Esophagus squamous epithelium (tissue), 5 donors: ENCODE measurements at places on chromosomes 11 and 22.

- no peak for DNase-seq
Observed at GRCh38 chr11:117189941-117190544, 9.1 kb upstream of the TAGLN start.

GRCh38 chr11:116777056-116777455 is 4.3 kb upstream of the BUD13 start:
- DNase-seq: no peak

- DNase-seq: no peak
Observed at GRCh38 chr11:5364214-5364613, 12.9 kb downstream of the OR51B6 start.

- DNase-seq: no peak
Observed at GRCh38 chr11:63543711-63544110, 7.1 kb downstream of the PLAAT4 start.

DNA sequence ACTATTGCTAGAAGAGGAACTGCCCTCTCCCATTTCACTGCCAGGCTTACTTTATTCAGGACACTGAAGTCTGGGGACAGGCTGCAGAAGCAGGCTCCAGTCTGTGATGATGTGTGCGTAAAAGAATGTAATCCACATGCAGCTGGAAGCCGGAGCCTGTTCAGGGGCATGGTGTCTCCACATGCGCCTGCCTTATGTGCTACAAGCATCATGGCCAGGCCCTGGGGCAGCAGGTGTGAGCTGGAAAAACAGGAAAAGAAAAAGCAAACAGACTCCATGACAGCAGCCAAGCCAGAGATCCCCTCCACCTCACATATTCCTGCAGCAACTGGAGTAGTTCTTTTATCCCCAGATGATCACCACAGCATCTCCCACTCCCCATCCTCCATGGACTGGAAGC is 33.4 kb downstream of the ARFGAP2 start:
- no peak for DNase-seq

- DNase-seq: peak; percentile 41
Observed at GRCh38 chr22:38751422-38752346, 4.1 kb downstream of the SUN2 start.

DNA sequence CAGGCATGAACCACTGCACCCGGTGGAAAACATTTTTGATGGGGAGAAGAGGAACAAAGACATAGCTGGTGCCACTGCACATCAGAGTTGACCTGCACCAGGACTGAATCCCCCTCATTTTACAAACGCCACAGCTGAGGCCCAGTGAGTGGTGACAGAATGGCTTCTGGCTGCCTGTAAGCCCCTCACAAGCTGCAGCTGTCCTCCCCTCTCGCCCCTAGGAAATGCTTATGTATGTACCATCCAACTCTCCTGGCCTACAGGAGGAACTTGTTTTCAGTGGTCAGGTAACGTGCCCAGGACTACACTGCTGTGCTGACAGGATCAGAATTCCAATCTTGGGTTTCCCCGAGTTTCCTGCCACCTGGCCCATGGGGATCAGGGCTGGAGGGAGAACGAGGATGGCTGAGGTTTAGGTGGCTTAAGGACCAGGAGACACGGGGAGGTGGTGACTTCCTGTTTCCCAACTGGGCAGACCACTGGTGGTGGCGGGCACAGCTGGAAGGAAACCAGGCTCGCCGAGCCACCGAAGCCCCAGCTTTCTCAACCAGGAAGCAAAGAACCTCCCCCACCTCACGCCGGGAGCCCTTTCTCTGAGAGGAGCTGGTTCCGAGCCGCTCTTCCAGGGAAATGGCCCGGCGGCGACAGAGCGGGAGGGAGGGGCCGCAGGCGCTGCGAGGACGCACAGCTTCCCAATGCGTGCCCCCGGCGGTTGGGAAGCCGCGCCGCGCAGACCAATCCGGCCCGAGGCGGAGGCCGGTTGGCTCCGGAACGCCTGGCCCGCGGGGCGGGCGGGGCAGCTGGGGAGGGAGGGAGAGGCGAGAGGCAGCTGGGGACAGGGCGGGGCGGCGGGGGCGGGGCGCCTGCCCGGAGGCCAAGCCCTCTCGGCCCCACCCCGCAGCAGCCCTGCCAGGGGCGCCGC is 1.0 kb upstream of the LRFN4 start:
- peak; percentile 55 for DNase-seq

GRCh38 chr11:75347781-75348566 is 3.5 kb downstream of the ARRB1 start:
- no peak for DNase-seq

- no peak for DNase-seq
Observed at GRCh38 chr11:132588366-132588765, 943.9 kb downstream of the OPCML start.

DNA sequence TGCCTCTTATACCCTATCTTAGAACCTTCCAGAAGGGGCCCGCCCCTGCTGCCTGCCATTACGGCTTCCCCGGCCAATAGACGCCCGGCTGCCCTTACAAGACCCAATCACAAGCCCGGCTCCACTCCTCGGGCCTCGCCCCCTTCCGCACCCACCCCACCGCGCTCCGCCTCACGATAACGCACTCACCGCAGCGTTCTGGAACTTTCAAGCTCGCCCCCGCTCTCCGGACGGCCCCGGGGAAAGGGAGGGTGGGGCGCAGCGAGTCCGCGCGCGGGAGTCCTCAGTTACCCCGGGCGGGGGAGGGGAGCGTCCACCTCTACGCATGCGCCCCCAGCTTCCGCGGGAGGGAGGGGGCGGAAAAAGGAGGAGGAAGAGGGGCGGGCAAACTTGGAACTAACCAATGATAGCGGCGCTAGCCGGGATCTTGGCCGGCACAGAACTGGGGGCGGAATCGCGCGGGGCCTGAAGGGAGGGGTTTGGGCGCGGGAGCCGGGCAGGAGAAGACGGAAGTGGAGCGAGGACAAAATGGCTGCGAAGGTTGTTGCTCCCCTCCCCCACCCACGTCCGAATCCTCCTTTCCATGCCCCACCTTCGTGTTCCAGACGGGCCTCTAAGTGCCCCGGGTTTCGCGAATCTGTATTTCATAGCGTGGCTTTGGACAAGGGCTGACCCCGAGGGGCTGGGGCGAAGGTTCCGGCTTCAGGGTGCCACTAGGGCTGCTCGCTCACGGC is 389 bp upstream of the HSPA8 start:
- peak; percentile 98 for DNase-seq

GRCh38 chr22:46031557-46031956 is 54.6 kb upstream of the WNT7B start:
- no peak for DNase-seq

DNA sequence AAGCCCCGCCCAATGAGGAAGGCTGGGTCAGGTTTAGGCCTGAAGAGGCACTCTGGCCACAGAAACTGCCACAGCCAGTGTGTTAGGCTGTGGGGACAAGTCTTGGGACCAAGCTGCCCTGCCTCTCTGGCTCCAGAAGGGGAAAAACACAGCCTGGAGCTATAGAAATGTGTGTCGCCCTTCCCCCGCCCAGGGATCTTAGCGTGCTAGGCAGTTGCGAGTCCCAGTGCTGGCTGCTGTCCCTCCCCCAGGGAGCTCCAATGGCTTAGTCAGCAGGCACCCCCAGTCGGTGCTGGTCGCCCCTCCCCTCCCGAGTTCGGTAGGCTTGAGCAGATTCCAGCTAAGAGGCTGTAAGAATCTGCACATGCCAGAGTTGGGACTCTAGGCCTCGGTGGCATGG is 99.5 kb upstream of the API5 start:
- no peak for DNase-seq

DNA sequence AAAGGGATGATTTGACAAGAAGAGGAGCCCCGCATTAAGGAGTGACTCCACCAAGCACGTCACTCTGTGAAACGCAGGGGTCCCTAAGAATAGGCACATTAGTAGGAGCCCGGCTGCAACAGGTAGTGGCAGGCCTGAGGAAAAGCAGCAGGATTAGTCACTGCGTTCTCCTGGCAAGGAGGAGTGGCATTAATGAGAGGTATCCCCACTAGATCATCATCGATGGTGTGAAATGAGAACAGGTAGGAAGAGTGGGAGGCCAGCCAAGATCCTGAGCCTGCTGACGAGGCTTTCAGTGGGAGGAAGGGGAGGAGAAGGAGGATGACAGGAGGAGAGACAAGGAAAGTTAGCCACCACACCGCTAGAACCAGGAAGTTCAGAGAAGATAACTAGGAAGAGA is 38.6 kb downstream of the NRXN2 start:
- DNase-seq: no peak

- DNase-seq: no peak
Observed at GRCh38 chr11:123601743-123602142, 52.7 kb downstream of the SCN3B start.

- no peak for DNase-seq
Observed at GRCh38 chr11:61762798-61763197, 10.4 kb downstream of the MYRF start.

- DNase-seq: peak; percentile 19
Observed at GRCh38 chr11:64448599-64449380, 89.8 kb downstream of the RPS6KA4 start.

DNA sequence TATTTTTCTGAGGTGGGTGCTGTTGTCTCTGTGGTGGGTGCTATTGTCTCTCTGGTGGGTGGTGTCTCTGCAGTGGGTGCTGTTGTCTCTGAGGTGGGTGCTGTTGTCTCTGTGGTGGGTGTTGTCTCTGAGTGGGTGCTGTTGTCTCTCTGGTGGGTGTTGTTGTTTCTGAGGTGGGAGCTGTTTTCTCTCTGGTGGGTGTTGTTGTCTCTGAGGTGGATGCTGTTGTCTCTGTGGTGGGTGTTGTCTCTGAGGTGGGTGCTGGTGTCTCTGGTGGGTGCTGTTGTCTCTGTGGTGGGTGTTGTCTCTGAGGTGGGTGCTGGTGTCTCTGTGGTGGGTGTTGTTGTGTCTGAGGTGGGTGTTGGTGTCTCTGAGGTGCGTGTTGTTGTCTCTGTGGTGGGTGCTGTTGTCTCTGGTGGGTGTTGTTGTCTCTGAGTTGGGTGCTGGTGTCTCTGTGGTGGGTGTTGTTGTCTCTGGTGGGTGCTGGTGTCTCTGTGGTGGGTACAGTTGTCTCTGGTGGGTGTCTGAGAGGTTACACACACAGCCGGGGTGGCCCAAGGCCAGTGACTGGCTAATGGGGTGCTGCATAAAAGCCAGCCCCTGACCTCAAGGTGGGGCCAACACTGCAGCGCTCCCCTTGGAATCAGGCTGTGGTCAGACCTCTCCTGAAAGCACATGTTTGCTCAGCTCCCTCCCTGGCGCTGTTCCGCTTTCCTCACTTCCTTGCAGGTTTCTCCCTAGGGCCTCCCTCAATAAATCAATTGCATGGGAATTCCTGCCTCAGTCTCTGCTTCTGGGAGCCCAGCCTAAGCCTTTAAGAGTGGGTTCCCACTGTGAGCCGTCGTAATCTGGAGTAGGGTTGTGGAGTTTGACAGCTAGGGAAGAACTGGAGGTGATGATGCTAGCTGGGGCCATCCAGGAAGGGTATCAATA is 31.0 kb upstream of the XBP1 start:
- DNase-seq: no peak

- DNase-seq: no peak
Observed at GRCh38 chr11:69641681-69642548, 959 bp downstream of the CCND1 start.

- DNase-seq: no peak
Observed at GRCh38 chr11:32433914-32434355, 1.4 kb downstream of the WT1 start.

GRCh38 chr11:79335681-79336080 is 105.1 kb downstream of the TENM4 start:
- DNase-seq: no peak

GRCh38 chr11:21480240-21480639 is 712.6 kb upstream of the ANO5 start:
- no peak for DNase-seq

DNA sequence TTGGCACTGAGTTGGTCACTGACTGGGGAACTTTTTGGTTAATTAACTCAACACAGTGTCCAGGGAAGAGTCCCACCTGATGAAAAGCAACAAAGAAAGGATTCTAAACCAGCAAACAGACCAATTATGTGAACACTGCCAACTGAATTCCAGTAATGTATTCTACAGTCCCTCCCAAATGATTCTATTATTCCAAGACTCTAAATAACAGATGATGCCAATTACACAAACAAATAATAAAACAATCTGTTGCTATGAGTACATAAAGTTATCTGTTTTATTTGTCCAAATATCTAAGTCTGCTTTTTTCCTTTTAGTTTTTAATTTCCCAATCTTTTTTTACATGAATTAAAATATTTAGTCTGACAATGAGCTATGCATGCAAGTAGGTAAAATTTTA is 98.3 kb upstream of the TP53AIP1 start:
- no peak for DNase-seq

DNA sequence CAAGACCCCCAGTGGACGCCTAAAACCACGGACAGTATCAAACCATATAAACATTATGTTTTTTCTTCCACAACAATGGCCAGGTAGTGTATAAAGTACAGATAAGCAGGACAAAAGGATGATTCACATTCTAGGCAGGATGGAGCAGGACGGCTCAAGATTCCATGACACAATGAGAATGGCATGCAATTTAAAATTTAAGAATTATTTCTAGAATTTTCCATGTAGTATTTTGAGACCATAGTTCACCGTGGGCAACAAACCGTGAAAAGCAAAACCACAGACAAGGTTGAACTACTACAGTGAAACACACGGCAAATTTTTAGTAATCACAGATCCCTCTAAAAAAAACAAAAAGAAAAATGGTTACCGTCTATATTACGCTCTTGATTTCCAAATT is 7.5 kb downstream of the NARS2 start:
- DNase-seq: no peak

DNA sequence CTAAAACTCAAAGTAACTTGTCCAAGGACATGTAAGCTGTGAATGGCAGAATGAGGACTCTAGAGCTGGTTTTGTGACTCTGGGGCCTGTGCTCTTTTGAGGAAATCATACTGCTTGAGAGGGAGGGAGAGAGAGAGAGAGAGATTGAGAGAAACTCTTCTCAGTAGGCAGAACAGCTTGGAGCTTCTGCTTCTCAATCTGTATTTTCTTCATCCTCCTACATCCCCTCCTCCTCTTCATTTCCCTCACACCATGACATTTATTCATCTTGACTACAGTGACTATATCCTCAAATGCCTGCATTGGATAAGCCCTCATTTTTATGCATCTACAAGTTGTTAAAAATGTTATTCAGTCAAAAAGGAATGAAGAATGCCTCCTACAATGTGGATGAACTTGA is 23.7 kb upstream of the OR10D3 start:
- DNase-seq: no peak

DNA sequence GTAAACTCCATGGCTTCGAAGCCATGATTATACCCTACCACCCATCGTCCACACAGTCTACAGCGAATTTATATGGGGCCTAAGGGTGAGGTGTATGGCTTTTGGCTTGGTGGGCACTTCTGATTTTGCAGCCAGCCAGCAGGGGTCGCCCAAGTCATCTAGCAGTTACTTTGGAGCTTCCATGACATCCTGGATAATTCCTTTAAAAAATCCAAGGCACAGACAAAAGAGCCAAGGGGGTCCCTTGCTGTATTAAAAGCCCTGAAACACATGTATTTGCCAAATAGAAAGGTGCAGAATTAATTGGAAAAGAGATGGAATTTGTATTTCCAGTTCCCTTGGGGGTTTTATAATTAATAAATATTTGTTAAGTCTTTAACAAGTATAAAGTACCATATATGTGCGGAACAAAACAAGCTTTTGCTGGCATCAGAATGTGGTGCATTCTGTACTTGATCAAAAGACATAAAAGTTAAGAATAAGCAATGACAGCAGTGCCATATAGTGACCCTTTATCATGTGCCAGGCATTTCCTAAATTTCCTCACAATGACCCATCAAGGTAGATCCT is 132.8 kb upstream of the PITPNB start:
- no peak for DNase-seq

- no peak for DNase-seq
Observed at GRCh38 chr22:49751966-49752597, 75.6 kb downstream of the BRD1 start.
